ENCODE measurements at places on chromosomes 12 and 14.

GRCh38 chr14:32667287-32667686 lies 271.4 kb upstream of the NPAS3 start:
- no peak for DNase-seq

- DNase-seq: no peak
These were observed 57.0 kb downstream of the PLEKHG7 start for GRCh38 chr12:92759634-92760268.

- DNase-seq: no peak
These were observed 32.2 kb downstream of the CRADD start for GRCh38 chr12:93709386-93709785.

DNA sequence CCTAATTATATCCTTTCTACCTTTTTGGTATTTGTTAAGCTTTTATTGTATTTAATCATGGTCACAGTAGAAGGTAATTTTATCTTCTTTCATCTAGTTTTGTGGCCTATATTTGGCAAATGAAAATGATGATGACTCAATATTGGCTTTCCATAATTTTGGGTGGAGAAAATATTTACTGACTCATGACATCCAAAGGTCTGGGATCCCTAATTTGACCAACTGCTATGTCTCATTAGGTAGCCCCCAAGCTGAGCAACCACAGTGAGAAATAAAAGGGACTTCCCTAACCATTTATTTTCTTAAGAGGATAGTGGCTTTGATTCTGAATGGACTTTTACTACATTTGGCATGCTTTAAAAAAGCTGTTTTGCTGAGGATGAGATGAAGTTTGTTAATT lies 289.5 kb downstream of the RMST start:
- no peak for DNase-seq

DNA sequence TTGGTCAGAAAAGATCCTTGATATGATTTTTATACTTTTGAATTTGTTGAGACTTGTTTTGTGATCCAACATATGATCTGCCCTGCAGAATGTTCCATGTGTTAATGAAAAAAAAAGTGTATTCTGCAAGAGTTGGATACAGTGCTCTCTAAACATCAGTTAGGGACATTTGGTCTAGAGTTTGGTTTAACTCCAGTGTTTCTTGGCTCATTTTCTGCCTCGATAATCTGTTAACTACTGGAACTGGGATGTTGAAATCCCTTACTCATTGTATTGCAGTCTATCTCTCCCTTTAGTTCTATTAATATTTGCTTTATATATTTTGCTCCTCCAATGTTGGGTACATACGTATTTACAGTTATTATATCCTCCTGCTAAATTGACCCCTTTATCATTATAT lies 18.3 kb upstream of the TXNRD1 start:
- DNase-seq: no peak

- peak; percentile 31 for DNase-seq
These were observed 124.9 kb upstream of the ATXN7L3B start for GRCh38 chr12:74412606-74413230.

DNA sequence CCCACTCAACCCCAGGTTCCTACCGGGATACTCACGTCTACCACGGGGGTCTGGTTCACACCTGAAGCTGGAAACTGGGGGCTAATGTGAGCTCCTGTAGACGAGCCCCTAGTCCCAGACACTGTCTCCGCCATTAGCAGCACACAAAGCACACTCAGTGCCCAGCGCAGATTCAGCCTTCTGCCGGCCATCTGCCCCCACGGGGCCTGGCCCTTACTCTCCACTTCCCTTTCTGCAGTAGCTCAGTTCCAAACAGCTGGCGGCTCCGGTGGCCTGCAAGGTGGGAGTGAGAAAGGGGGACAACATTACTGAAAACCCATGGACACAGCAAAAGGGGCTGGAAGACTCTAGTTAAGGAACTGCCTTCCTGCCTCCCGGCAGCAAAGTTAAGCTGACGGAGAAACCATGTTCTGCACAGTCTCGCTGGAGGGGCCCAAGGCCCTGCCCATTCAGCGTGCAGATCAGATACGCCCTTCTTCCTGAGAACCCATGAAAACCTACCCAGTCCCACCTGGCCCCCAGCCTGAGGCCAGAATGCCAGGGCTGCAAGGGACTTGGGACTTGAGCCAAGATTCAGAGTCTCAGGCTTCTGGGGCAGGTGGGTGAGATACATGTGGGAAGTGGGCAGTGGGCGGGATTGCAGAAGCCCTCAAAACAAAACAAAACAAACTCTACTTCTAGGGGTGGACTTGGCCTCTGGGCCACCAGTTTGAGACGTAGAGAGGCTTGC lies 2.1 kb downstream of the SLC8B1 start:
- DNase-seq: no peak

GRCh38 chr14:74784634-74785033 lies 21.5 kb downstream of the YLPM1 start:
- DNase-seq: no peak

- peak; percentile 49 for DNase-seq
These were observed 503 bp downstream of the FBXO21 start for GRCh38 chr12:117189725-117190209.

- no peak for DNase-seq
These were observed 153.7 kb downstream of the CEP128 start for GRCh38 chr14:80787876-80788275.

DNA sequence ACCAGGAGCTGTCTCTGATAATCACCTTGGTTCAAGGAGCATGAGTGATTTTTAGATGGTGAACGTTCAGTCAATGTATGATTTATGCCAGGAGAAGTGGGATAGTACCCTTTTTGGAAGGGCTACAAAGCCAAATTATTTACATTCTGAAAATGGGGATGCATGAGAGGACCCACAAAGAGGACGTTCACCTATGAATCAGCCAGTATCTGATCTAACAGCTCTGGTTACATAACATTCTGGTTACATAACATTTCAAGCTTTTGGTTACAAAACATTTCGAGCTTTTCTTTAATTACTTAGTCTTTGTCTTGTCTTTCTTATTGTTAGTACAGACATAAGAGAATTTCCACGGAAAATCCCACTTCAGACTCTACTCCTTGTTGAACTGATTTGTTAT lies 68.8 kb downstream of the SLCO1A2 start:
- DNase-seq: no peak

DNA sequence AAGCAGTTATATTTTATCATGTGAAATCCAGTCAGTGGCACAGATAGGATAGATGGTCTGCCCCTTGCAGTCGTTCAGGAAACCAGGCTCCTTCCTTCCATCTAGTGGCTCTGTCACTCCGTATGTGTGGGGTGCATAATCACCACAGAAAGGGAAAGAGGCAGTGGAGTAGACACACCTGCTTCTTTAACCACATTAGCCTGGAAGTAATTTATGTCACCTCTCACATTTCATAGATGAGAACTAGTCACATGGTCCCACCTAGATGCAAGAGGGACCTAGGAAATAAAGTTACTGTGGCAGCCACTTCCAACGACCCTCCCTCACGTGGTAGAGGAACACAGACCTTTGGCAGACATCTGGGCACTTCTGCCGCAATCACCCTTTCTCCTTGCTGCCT lies 14.2 kb upstream of the RNU6-8 start:
- peak; percentile 29 for DNase-seq

DNA sequence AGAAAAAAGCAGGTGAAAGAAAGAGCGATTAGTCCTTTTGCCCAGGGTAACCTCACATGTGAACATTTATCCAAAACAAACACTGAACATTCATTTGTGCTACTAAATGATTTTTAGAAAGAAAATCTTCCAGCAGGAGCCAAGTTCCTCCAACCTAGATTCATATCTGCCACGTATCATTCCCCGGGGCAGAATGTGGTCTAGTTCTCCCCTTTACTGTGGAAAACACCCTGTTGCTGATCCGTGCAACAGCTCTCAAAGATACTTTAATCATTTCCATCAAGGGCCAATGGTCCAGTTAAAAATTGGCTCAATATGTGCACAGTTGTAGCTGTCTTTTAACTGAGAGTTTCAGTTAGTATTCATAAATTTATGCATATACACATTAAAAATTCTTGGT lies 479.1 kb downstream of the ATP23 start:
- no peak for DNase-seq

DNA sequence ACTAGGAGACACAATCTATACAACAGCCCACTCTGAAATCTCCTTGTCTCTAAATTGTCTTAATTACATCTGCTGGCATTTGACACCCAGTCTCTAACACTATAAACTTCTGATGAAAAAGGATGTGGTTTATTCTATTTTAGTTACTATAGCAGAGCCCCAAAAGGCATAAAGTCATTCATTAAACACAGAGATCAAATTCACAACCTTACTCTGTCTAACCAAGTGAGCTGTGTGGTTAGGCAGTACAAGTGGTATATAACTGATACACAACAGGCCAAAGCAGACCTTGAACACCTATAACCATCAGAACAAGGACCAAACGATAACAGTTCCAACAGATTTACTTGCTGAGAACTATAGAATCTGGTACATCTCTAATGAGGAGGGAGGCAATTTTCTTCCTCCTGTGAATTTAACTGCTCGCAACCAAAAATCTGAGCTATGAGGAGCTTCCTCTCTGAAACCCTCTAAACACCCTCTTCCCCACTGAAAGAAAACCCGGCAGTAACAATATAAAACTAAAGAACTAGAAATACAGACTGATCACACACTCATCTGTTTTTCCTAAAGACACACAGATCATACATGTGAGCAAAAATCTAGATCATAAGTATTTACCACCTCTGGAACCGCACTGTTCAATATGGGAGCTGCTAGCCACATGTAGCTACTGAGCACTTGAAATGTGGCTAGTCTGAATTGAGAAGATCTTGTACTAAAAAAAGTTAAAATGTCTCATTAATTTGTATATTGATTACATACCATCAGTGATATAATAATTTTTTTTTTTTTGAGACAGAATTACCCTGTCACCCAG lies 17.7 kb downstream of the SPPL3 start:
- DNase-seq: no peak

DNA sequence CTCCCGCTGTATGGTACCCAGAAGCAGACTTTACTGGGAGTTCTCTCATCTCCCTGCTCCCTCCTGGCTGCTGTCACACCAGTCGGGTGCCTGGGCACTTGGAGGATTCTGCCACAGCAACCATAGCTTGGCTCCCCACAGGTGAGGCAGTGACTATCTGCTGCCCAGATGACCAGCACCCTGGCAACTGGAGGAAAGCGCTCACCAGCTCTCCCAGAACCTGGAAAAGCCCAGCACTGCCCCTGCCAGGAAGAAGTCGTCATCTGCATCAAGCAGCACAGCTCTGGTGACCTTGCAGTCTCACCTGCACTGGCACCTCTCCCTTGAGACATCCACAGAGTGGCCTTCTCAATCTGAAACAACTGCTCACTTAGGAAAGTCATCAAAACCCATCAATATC lies 31.9 kb upstream of the TC2N start:
- no peak for DNase-seq

DNA sequence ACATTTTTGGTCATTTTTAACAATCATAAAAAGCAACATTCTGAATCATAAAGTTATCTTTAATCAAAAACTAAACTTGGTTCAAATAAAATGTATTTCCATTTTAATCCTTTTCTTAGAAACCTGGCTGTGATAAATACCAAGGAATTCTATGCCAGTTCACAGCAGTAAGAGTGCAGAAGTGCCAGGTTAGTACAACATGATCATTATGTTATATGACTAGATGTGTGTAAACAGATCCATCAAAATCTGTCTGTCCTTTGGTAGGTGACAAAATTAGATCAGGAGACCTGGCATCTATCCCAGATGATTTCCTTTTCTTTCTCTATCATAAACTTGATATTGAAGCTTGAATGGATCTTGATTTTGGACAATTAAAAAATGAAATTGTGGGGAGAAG lies 200.6 kb upstream of the STXBP6 start:
- no peak for DNase-seq

GRCh38 chr14:34826661-34827060 lies 48.5 kb downstream of the BAZ1A start:
- no peak for DNase-seq

GRCh38 chr14:92074555-92074954 lies 31.8 kb downstream of the ATXN3 start:
- DNase-seq: no peak

DNA sequence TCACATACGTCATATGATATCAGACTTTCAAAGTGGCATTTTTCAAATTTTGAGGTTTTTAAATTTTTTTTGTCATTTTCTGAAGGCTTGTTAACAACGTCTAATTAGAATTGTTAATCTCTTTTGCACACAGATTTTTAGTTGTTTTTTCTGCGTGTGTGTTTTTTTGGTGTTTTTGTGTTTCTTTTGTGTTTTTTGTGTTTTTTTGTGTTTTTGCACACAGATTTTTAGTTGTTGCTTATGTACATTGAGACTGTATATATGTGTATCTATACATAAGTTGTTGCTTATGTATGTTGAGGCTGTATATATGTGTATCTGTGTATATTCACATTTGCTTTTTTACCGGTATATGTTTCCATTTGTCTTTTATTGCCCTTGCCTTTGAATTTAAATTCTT lies 30.8 kb downstream of the ARID2 start:
- DNase-seq: no peak

DNA sequence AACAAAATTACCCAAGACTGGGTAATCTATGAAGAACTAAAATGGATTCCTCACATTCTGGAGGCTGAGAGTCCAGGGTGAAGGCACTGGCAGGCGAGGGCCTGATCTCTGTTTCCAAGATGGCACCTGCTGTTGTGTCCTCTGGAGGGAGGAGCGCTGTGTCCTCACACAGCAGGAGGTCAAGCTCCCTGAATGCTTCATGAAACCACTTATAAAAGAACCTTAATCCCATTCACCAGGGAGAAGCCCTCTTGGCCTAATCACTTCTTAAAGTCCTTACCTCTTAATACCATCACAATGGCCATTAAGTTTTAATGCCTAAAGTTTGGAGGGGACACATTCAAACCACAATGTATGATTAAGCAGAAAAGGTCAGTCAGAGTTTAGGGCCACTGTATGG lies 172.4 kb downstream of the EMP1 start:
- peak; percentile 53 for DNase-seq

- peak; percentile 32 for DNase-seq
These were observed 9.5 kb upstream of the CSAD start for GRCh38 chr12:53190108-53190729.

DNA sequence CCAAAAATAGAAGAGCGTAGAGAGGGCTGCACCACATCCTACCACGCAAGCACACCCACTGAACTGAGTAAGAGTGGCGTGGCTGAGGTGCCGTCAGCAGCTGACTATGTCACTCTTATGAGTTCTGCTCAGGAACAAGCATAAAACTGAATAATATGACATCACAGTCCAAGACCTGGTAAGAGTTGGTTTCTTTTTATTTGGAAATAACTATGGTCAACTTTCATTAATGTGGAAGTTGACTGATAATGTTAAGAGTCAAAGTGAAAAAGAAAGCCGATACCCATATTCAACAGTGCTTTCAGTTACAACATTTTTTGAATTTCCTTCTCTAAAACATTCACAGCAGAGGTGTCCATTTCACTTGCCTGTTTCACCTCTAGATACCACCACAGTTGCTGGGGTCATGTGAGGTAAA lies 44.6 kb downstream of the GNS start:
- DNase-seq: no peak

Data from NCI-H345 (cell line).